ENCODE measurements at places on chromosomes 4 and X. TPM values are rescaled to one million over a fixed set of nuclear protein-coding genes. Genes with fewer than 3 reads are reported as not detected.

MXRA5 gene
- 2.5 TPM for total RNA-seq

NPY5R gene
- 7.4 TPM for total RNA-seq

RNF150 gene
- 23.6 TPM for total RNA-seq

MAGEA2 gene
- total RNA-seq: not detected

RAB33A gene
- total RNA-seq: 7.4 TPM

FGA gene
- 1.6 TPM for total RNA-seq

MAGIX gene
- 2.8 TPM for total RNA-seq

PAGE1 gene
- total RNA-seq: not detected

MAGEE2 gene
- 0.42 TPM for total RNA-seq

EVC gene
- total RNA-seq: 25.6 TPM

SPANXC gene
- total RNA-seq: not detected

SSX2 gene
- not detected for total RNA-seq

HTN3 gene
- not detected for total RNA-seq

PROM1 gene
- not detected for total RNA-seq

C4orf36 gene
- 0.57 TPM for total RNA-seq

HMGN5 gene
- total RNA-seq: 7.9 TPM

CXCL3 gene
- 1.8 TPM for total RNA-seq

CTAG2 gene
- 1.2 TPM for total RNA-seq

CSAG2 gene
- not detected for total RNA-seq

WAS gene
- 12.2 TPM for total RNA-seq

ETDA gene
- not detected for total RNA-seq

PABPC4L gene
- 1.6 TPM for total RNA-seq

DMP1 gene
- total RNA-seq: not detected

CABS1 gene
- total RNA-seq: not detected

SMARCA5 gene
- total RNA-seq: 36.6 TPM

SH3RF1 gene
- total RNA-seq: 20.3 TPM

FGFR3 gene
- total RNA-seq: 2.1 TPM

MAGEB6 gene
- not detected for total RNA-seq

PF4V1 gene
- total RNA-seq: not detected

ADGRL3 gene
- 54.3 TPM for total RNA-seq

DUSP9 gene
- not detected for total RNA-seq

CCDC120 gene
- 4.1 TPM for total RNA-seq

USP38 gene
- total RNA-seq: 18.3 TPM

PNCK gene
- total RNA-seq: 41.1 TPM

RAB9B gene
- 24.7 TPM for total RNA-seq

ERAS gene
- total RNA-seq: not detected

HOPX gene
- 62.9 TPM for total RNA-seq

ZNF157 gene
- 0.19 TPM for total RNA-seq

JADE1 gene
- 36.6 TPM for total RNA-seq

ZBED1 gene
- total RNA-seq: 33.4 TPM

PDHA1 gene
- 95.1 TPM for total RNA-seq

PWWP3B gene
- 0.93 TPM for total RNA-seq

PRR32 gene
- not detected for total RNA-seq

GAGE12J gene
- total RNA-seq: not detected

MAGEA6 gene
- total RNA-seq: not detected

GPR78 gene
- total RNA-seq: 0.09 TPM

ESX1 gene
- not detected for total RNA-seq

IGSF1 gene
- 1.5 TPM for total RNA-seq

RASGEF1B gene
- 12.9 TPM for total RNA-seq
